NCI-H1092 treated with DMSO at 0.1 percent for 48 hours (cell line): ENCODE measurements at places on chromosomes 12 and 14.

- no peak for DNase-seq
Observed at GRCh38 chr12:102061096-102061559, 663 bp downstream of the WASHC3 start.

DNA sequence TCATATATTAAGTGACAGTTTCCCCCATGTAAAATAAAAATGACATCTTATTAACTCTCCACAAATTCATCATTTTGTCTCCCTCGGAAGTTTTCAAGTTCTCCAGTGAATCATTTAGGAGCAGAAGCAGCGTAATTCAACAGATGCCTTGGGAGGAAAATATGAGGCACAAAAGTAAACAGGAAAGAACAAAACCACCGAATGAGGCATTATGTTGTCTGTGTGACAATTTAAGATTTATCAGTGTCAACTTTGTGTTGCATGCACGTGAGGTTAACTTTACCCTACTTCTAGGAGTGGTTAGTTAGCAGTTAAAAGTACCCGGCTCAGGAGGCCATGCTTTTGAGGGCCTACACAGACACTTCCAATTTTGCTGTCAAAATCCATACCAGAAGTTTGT, 258.6 kb downstream of the IPO8 start:
- DNase-seq = no peak

DNA sequence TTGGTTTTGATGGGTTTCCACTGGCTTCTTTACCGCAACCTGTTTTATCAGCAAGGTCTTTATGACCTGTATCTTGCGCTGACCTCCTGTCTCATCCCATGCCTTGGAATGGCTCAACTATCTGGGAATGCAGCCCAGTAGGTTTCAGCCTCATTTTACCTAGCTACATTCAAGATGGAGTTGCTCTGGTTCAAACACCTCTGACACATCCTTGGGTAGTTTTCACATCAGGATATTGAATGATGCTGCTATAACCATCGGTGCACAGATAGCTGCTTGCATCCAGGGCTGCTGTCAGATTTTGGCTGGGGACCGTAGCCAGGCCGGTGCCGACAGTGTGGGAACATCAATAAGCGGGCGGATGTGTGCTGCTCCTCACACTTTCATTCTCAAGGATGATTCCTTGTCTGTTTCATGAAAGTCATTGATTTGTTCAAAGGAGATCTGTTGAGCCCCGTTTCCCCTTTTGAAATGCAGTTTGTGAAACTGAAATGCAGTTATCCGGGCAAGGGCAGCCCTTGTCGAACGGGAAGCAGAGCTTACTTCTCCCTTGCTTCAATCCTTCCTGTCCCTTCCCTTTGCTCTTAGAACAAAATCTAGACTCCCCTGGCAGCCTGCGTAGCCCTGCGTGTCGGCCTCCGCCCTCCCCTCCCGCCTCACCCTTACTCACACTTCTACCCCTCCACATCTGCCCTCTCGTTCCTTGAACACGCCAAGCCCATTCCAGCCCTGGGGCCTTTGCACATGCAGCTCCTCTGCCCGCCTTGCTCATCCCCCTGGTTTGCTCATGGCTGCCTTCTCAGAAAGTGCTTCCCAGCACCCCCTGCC, 49.2 kb upstream of the NCOR2 start:
- no peak for DNase-seq

GRCh38 chr12:91785655-91786498, 359.8 kb downstream of the BTG1 start:
- DNase-seq = no peak

DNA sequence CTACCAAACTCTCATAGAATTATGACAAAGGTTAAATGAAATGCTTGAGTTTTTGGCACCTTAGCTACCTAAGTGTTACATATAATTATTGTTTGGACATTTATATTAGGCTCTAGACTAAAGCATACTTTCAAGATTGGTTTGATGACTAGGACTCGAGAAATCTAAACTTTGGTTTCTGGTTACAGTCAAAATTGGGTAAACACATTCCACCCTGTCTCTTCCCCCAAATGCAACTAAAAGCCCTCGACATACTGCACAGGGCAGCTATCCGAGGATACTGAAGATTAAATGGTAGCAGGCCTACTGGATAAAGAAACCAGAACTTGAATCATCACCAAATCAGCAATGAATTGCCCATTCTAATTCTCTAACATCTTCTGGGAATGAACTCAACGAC, 369.1 kb downstream of the PRKD1 start:
- DNase-seq = no peak

DNA sequence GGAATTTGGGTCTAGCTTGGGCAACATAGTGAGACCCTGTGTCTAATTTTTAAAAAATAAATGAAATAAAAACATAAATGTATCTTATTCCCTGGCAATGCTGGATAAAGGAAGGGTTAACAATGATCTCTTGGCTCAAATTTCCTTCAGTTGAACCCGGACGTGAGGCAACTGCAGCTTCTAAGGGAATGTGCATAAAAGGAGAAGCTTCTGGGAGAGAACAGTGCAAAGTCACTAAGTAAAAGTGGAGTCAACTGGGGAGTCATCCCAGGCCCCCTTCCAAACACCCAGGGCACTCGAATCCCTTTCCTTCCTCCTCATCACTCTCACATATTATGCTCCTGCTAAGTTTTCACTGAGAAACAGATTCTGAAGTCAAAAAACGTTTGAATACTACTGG, 147.3 kb downstream of the PPM1H start:
- no peak for DNase-seq

GRCh38 chr12:110921262-110921661, 883 bp upstream of the MYL2 start:
- DNase-seq = no peak

GRCh38 chr14:77964586-77964985, 164.7 kb downstream of the ADCK1 start:
- no peak for DNase-seq

GRCh38 chr12:73902260-73902659, 635.4 kb upstream of the ATXN7L3B start:
- DNase-seq = no peak

DNA sequence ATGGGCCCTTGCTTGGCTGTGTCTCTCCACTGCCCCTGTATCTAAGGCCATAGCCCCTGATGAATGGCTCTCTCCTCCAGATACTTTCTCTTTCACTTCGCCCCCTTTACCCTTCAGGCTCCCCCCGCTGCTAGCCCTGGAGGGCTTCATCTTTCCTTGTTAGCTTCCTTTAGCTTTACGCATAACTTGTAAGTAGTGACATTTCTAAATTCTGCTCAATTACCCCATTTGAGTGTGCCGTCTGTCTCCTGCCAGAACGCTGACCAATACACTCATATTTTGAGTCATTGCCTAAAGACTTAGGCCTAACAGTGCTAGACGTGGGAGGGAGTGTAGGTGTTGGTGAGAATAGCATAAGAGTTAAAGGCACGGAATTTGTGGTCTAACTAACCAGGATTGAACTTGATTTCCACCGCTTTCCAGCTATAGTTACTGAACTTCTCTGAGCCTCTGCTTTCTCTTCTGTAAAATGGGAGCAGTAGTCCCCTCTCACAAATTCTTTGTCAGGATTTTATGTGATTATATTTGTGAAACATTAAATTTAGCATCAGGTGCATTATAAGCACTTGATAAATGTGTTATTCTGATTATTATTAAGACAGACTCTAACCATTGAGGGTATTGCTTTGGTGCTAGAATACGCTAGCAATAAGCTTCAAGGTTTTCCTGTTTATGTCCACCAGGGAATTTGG, 129.3 kb downstream of the ZFP36L1 start:
- DNase-seq = no peak
